Skin of body (tissue), 3 donors: ENCODE measurements at places on chromosomes 2 and 18.

GRCh38 chr2:45029215-45029614 lies 20.0 kb upstream of the SIX2 start:
- DNase-seq, result no peak

GRCh38 chr2:133657591-133657990 lies 89.3 kb upstream of the NCKAP5 start:
- DNase-seq, result no peak

DNA sequence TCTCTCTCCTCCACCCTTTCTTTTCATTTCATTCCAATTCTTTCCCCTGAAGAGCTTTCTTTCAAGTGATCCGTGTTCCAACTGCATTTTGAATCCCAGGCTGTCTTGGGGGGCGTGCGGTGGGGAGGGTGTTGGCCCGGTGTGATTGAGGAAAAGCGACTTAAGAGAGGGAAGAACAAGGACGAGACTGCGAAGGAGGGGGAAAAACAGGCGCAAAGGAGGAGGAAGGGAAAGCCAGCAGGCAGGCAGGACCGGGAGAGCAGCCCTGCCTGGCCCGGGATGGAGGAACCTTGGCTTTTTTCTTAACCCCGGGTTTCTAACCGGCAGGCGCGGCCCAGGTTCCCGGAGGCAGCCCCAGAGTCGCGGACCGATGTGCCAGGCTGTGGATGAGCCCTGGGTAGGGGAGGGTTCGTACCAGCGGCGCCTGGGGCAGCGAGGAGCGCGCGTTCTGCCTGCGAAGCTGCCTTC lies 1.3 kb downstream of the ADCYAP1 start:
- no peak for DNase-seq

GRCh38 chr2:866009-866680 lies 84.5 kb upstream of the SNTG2 start:
- DNase-seq, result no peak

DNA sequence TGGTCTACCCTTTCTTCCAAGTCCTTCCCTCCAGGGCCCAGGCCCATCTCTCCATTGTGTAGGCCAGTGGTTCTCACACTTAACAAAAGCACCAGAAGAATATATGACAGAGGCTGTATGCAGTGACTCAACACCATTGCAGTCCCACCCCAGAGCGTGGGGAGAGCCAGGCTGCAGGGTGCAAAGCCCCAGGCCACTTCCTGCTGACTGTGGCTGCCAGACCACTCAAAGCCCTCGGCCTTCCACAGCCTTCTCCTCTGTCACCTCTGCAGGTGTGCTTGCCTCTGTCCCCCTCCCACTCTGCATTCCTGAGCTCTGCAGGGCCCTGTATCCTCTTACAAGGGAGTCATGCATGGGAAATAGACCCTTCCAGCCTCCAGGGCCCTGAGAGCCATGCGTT lies 40.4 kb upstream of the ARHGEF4 start:
- no peak for DNase-seq

GRCh38 chr2:226578879-226579278 lies 220.7 kb downstream of the IRS1 start:
- DNase-seq, result no peak

DNA sequence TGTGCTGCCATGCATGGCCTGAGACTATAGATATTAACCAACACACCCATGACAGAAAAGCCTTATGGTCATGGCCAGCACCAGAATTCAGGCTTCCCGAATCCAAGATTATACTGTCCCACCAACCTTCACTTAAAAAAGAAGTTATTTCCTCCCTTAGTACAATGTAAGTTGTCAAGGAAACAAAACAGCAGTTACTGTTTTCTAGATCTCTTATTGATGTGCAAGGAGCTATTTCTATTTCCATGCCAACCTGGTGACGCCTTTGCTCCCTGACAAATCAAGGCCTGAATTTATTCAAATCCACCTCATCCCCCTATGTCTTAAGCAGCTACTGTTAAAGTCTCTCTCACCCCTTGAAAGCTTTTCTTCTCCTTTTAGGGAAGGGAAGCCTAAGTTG lies 249.3 kb downstream of the ZNF521 start:
- DNase-seq, result peak; percentile 5

DNA sequence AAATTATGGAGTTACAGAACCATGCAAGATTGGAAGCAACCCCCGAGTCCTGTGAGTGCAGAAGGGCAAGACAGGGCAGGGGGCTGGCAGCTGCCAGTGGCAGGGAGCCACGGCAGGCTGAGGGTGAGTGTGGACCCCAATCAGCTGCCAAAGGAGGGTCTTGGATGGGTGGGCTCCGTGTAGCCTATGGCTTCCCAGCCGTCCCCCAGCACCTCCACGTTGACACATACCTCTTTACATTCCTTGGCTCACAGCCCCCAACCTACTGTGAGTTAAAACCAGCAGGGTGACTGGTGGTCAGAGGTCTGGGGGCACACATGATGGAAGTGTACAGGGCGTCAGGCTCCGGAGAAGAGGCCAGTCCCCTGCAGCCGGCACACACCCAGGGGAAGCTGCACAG lies 60.9 kb upstream of the SALL3 start:
- DNase-seq, result no peak

- no peak for DNase-seq
These were observed 5.3 kb downstream of the COX5B start for GRCh38 chr2:97651114-97651513.

DNA sequence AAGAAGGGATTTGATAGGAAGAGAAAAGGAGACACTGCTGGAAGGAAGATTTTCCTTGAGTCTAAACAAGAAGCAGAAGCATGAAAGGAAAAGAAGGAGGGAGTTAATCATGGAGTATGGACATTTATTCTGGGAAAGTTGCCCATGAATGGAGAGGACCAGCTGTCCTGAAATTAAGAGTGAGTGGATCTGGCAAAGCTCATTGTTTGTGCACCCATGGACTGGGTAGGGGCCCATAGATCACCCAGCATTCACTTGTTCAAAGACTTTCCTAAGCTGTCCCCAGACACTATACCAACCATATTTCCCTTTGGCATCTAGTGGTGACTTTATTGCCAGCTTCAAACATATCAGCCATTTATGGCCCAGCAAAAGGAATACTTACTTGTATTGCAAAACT lies 422.7 kb downstream of the FBXO15 start:
- no peak for DNase-seq

- no peak for DNase-seq
These were observed 123.8 kb downstream of the AFF3 start for GRCh38 chr2:100018341-100019193.

- peak; percentile 31 for DNase-seq
These were observed 212.4 kb downstream of the CMPK2 start for GRCh38 chr2:6653281-6653750.

DNA sequence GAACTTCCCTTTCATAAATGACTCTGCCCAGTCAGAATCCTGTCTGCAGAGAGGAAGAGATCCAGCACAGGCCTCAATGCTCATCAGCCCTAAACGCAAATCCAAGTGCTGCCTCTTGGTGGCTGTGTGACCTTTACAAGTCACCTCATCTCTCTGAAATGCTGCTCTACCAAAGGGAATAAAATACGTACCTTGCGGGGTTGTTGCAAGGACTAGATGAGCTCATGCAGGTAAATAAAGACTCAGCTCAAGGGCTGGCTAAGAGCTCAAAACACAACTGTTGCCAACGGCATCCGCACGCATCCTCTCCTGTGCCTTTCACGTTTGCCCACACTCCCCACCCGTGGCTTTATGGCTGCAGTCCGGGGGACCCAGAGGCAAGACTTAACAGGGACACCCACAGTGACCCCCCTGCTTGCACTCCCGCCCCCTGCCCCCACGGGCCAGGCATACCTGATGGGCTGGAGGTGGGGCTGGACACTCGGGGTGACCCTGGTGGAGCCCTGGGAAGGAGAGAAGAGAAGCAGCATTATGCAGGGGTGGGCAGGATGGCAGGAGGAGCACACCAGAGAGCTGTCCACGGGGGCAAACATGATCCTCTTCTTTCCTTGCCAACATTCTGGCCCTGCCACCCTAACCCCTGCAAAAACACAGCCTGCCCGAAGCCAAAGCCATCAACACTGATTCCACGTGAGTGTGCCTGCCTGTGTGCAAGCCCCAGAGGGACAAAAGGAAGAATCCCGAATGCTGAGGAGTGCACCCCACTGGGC lies 102.6 kb downstream of the TNS1 start:
- no peak for DNase-seq

DNA sequence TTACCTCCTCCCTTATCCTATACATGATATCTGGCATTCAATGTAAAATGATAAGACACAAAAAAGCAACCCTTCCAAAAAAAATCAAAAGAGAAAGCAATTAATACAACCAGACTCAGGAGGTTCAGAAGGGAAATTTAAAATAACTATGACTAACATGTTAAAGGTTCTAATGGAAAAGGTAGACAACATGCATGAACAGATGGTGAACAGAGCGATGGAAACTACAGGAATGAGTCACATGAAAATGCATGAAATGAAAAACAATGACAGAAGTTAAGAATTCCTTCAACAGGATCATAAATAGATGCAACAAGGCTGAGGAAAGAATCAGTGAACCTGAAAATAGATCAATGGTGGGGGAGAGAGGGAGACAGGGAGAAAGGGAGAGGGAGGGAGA lies 26.1 kb upstream of the ERCC3 start:
- no peak for DNase-seq

- DNase-seq, result no peak
These were observed 25.7 kb downstream of the NPPC start for GRCh38 chr2:231900486-231900942.

DNA sequence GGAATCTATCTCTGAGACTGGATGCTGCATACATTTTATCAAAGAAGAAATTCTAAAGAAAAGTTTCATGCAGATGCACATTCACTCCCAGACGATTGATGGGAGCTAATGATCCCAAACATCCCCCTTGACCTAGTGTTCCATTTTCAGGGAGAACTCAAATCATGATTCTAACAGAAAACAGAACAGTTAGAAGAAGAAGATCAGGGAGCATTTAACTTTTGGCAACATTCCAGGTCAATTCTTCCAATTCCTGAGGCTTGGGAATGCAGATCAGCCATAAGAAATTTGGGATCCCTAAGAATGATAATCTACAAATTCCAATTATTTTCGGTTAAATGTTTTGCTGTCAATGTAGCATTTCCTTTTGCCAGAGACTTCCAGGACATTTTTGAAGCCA lies 96.6 kb downstream of the CPO start:
- peak; percentile 41 for DNase-seq

GRCh38 chr2:220107380-220107791 lies 480.0 kb downstream of the SLC4A3 start:
- no peak for DNase-seq

DNA sequence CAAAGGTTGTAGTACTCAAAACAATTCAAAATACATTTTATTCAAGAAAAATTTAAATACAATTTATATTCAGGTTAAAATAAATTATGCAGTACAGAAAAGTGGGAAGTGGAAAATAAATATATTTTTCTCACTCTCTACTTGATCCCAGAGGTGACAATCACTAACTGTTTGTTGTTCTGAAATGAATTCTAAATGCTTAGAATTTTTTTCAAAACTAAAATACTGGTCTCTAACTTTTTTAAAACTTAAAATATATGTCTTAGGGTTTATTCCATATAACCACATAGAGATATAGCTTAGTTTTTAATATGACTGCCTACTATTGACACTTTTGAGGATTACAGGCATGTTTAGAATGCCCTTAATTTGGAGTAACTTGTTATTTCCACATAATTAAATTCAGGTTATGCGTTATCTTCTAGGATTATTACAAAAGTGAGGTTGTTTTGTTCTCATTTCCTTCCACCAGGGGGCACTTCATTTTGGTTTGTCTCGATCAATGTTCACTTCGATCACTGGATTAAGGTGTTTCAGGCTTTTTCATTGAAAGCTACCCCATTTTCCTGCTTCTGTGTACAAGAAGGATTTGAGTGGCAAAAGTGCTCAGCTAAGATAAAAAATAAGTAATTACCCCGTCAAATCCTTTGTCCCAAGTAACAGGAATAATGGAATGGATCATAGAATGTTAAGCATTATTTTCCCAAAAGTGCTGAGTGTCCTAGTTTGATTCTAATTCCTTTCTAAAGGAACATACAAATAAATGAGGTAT lies 27.1 kb upstream of the TFPI start:
- peak; percentile 17 for DNase-seq

- DNase-seq, result no peak
These were observed 12.3 kb upstream of the SERPINB5 start for GRCh38 chr18:63464434-63464833.

DNA sequence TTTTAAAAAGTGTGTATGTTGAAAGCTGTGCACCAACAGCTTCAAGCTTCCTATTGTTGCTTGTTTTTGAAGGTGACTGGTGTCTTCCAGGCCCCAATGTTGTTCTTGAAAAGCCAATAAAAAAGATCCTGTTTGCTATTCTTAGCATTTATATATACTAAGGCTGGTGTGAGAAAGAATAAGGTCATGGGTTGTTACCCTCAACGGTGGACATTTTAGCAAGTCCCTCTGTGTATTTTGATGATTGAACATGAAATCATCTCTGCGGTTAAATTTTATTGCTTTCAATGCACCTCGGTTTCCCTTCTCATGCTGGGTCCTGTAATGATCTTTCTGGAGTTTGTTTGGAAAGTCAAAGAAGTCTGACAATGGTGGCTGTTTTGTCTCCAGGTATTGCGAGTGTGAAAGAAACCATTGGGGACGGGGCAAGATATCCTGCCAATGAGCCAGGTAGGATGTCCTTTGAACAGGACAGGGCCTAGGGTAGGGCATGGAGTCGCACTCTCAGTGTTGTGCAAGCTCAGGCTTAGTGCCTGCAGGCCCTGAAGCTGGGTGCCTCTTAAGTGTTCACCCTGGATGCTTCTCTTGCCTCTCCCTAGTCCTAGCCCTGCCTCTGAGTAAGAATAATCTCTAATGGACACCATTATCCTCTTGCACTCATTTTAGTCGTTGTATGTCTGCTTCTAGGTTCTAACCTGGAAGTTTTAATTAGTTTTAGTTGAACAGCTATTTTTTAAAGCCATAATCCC lies 16.0 kb upstream of the KLF7 start:
- DNase-seq, result no peak

DNA sequence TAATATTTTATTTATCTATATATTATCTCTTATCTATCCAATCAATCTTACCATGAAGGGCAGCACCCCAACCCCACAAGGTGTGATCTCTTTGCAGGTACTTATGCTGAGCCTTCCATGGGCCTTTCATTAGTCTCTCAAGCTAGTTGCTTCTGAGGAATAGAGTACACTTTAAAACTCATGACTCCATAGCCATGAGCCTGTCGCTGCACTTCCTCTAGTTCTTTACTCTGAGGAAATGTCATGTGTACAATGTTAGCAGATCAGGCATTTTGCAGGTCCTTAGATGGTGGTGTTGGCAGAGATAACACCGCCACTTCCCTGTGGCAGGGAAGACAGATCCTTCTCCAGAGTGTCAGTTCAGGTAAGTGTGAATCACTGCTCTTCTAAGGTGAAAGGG lies 29.5 kb upstream of the STAT4 start:
- no peak for DNase-seq

DNA sequence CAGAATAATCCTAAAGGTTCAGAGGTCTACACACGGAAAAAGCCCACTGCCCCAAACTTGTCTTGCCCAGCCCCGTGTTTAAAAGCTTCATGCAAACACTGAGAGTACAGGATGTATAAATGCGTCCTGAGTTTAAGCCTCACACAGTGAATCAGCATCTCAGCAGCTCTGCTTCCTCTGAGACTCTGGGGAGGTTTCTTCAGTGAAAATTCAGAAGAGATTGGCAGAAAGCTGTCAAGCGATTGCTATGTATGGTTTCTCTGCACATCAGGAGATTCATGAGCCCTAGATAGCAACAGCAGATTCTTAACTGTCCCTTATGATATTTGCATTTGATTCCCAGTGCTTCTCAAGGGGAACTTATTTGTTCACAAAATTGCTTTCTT lies 27.1 kb downstream of the CRACDL start:
- no peak for DNase-seq

- DNase-seq, result no peak
These were observed 112.9 kb downstream of the THADA start for GRCh38 chr2:43482961-43483360.

GRCh38 chr2:224884188-224884587 lies 158.1 kb downstream of the DOCK10 start:
- DNase-seq, result no peak
